ENCODE measurements at places on chromosomes 4 and X.

GRCh38 chr4:83552083-83552482, 16.2 kb downstream of the GPAT3 start:
- no peak for DNase-seq

GRCh38 chrX:100804780-100805179, 15.4 kb upstream of the CSTF2 start:
- no peak for DNase-seq

DNA sequence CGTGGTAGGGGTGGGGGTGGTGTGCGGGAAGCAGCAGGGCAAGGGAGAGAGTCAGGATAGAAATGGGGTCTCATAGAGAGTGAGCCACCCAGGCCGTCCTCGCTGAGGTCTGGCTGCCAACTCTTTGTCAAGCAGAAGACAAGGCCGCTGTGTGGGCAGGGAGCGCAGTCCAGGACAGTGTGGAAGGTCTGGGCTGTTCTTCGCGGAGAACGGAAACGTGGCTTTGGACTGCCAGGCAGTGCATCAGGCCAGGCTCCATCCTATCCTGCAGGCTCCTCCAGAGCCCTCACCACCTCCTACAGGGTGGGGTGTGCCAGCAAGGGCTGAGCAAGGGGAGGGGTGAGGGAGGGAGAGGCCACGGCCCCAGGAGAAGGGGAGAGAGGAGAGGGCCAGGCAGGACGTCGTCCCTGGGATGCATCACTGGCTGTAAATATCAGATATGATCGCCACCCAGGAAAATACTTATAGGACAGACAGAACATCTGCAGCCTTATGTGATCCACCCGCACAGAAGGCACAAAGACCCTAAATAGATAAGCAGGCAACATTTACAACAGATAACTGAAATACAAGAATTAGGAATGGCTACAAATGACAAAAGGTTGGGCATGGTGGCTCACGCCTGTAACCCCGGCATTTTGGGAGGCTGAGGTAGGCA, 85.3 kb downstream of the ABLIM2 start:
- no peak for DNase-seq

DNA sequence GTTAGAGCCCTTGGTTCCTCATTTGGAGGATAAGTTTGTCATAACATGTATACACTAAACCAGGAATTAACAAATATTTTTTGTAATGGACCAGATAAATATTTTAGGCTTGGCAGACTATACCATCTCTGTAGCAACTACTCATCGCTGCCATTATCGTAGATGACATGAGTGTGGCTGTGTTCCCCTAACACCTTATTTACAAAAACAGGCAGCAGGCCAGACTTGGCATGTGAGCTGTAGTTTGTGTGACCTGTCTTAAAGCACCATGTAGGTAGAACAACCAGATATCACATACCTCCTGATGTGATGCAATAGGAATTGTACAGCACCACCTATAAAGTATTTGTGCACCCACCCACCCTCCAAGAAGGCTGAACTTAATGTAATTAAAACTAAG, 82.0 kb downstream of the RASGEF1B start:
- no peak for DNase-seq

GRCh38 chr4:101604976-101605375, 185.6 kb upstream of the BANK1 start:
- no peak for DNase-seq

DNA sequence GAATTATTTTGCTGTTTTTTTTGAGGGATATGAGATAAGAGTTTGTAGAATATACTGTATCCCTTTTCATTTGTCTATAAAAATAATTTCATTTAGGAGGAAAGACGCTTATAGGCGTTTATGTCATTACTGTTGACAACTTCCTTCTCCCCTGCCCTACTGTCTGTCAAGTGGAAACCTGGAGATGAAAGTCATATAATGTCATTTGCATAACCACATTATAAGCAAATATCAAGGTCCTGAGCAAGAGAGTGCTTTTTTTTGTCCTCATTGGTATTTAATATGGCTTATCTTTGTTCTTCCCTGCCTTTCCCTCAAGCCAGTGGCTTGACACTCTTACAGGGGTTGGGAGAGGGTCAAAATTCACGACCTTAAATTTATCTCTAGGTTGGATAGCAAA, 55.8 kb downstream of the LRP2BP start:
- DNase-seq, result no peak

DNA sequence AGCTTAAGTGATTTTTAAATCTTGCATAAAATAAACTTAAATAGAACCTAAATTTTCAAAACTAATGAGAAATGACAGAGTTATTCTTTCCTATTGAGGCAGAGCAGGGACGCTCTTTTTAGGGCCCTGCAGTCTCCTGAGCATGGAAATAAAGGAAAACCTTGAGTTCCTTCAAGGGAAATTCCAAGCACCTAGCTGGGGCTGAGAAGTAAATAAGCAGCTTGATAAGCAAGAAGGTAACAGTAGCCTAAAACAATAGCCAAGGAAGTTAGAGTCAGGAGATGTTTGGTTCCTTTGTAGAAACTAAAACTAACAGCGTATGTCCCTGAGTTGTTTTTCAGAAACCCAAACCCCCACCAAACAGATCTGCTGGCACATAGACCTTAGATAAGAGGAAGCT, 174.6 kb downstream of the COL25A1 start:
- no peak for DNase-seq

- no peak for DNase-seq
These were observed 34.4 kb downstream of the NEXMIF start for GRCh38 chrX:74890676-74891430.

DNA sequence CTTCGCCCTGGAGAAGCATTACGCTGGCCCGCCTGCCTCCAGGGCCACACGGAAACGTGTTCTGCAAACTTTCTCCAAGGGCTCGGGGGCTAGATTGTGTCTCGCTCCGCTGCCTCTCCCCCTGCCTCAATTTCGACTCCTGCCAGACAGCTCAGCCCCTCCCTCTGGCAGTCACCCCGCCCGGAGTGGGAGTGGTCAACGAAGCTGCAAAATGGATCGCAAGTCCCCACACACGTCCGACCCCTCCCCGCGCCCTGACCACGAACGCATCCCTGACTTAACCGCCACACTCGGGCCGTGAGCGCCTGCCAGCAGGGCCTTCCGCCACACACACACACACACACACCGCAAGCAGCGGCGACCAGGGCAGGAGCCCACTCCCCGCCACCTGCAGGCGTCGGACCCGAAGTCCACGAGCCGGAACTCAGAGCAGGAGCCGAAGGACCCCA, 47.0 kb upstream of the NKAP start:
- no peak for DNase-seq

- peak; percentile 59 for DNase-seq
These were observed 9.5 kb downstream of the HPRT1 start for GRCh38 chrX:134469486-134469885.

DNA sequence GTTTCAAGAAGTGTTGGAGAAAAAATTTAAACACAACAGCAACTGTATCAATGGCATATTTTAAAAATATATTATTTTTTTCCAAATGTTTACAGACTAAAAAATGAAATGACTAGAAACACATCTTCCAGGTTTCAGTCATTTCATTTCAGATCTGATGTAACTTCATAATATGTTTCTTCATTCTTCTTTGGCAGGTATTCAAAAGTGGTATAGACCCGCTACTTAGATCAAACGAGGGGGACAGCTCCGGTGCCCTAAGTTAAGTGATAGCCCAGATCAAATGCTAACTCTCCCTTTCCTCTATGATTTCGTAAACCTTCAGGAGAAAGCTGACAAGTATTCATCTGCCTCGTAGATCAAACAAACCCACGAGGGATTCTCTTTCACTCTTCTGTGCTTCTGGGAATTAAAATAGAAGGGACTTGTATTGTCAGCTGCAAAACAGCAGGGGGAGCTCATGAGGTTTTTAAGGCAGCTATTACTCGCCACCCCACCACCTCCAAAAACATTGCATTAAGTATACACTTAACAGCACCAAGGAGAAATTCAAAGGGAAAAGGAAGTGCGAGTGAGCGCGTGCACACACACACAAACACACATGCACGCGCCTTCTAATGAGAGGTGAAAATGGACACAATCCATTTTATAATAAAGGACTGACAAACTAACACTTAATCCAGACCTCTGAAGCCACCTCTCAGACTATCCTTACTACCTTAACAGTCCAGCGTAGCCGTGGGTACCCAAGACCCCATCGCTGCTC, 21.4 kb downstream of the HELT start:
- DNase-seq, result peak; percentile 82

GRCh38 chr4:78019414-78019813, 37.7 kb upstream of the FRAS1 start:
- no peak for DNase-seq

DNA sequence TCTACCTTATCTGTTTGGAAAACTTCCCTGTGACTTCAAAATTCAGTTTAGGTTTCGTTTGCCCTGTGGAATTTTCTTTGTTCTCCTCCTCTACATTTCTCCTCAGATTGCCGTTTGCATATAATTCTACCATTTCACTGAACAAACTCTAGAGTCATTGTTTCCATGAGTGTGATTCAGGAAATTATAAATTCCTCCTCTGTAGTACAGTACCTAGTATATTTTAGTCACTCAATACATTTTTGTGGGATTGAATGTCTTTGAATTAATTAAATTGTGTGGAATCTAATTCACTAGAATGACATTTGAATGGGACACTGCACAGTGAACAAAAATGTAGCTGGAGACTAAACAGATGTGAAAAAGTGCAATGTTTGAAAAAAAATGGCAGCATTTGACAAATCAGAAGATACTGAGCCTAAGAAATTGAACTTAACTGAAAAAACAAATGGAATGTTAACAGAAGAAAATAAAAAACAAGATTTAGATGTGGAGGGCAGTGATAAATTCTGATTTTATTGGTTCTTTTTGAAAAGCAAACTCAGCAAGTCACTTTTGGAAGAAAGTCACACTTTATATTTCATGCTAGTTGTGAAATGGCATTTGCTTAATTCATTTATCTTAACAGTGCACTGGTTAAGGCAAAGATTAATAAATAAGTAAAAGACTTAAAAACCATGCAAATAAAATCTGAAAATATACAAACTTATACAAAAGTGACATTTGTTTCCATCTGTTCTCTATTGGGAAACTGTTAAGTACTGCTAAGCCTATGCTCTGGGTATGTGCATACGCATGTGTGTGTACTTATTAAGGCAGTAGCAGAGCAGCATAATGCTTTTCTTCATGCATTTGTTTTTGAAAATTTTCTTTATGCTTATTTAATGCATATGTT, 512.3 kb downstream of the FAT4 start:
- no peak for DNase-seq

GRCh38 chrX:39922926-39923325, 174.8 kb downstream of the BCOR start:
- DNase-seq, result no peak

- DNase-seq, result no peak
These were observed 17.4 kb upstream of the TMPRSS11F start for GRCh38 chr4:68147079-68147478.

DNA sequence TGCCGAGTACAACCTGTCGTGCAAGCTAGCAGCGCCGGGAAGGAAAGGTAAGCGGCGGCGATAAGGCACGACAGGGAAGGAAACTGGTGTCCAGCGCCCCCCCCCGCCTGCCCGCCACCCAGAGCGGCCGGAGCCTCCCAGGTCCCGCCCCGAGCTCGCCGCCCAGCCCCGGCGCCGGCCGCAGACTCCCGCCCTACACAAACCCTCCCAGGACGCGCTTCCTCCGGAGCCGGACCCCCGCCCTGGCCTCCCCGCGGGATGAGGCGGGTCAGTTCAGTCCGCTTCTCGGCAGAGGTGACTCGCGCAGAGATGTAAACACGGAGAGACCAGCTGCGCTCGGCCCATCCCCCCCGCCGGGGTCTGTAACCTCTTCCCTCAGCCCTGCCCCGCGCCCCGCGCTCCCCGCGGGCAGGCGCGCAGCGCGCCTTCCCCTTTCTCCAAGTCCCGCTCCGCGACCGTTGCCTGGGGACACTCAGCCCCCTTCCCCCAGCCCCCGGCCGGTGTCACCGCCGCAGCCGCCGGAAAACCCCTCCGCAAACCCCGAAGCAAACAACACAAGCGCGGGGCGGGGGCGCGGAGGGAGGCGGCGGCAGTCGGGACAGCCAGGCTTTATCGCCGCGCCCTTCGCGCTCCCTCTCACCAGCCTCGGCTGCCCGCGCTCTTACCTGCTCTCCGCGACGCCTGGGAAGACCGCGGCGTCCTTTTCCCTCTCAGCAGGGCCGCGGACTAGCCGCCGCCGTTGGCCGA, 543 bp downstream of the ELF2 start:
- peak; percentile 51 for DNase-seq

- DNase-seq, result peak; percentile 25
These were observed 84.4 kb upstream of the PHOX2B start for GRCh38 chr4:41832961-41833360.

GRCh38 chr4:187687697-187688096, 307.9 kb upstream of the ZFP42 start:
- DNase-seq, result no peak

- no peak for DNase-seq
These were observed 38.6 kb upstream of the NKAP start for GRCh38 chrX:119982145-119982544.

DNA sequence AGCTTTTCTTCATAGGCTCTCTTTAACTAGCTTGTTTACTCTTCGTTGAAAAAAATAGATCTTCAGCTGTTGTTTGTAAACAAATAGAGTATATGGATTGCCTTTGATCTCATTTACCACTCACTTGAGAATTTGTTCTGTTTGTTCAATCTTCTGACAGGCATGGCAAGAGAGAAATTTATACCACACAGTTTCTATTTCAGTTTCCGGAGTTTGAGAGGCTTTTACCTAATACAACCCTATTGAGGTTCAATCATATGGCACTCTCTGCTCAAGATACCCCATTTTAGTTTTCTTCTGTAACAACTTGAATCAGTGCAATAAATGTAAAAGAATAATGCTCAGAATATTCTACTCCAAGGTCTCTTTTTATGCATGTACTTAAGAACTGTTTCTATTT, 148.0 kb downstream of the EMCN start:
- no peak for DNase-seq

DNA sequence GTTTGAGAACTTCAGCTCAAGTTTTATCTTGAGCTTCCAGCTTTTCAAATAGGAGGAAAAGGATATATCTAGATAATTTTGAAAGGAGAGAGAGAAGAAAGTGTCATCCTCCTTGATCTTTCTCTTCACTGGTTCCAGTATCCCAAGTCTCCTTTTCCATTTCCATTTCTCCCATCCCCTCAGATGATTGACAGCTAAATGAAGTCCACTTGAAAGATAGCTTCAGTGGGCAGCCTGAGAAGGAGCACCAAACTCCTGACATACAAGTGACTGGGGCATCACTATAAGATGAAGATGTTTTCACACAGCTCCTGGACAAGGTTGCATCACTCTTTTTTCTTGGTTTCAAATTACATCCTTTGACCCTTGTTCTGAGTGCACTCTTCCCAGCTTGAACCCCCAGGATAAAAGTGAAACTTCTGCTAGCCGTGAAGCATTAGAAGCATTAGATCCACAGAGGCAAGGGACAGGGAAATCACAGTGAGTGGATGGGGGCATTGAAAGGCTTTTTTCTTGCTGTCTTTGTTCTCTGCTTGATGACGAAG, 17.5 kb upstream of the MAGEA10 start:
- DNase-seq, result no peak

- DNase-seq, result no peak
These were observed 32.0 kb upstream of the MTMR8 start for GRCh38 chrX:64427281-64427680.

GRCh38 chrX:53337101-53337500, 55.7 kb upstream of the IQSEC2 start:
- peak; percentile 45 for DNase-seq

All from MV-4-11 (cell line).